ENCODE measurements at places on chromosomes 7 and 10.

- no peak for DNase-seq
These were observed 251.7 kb downstream of the SNX10 start for GRCh38 chr7:26543340-26543739.

- DNase-seq = no peak
These were observed 273.2 kb downstream of the ELFN1 start for GRCh38 chr7:1943326-1943725.

GRCh38 chr7:70338015-70338414 is 739.7 kb downstream of the AUTS2 start:
- no peak for DNase-seq

DNA sequence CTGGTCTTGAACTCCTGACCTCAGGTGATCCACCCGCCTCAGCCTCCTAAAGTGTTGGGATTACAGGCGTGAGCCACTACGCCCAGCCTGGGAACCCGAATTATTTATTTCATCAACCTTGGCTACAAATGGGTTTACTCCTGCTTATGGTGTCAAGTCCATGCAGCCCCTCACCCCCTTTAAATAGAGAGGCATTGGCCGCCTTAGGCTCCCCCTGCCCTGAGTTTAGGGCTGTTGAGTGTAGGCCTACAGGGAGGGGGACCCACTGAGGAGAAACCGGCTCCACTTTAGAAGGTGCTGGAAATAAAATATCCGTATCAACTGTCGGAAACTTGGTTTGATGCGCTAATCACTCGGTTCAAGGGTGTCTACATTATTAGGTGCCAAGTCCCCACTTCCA is 8.7 kb upstream of the SP8 start:
- no peak for DNase-seq

GRCh38 chr10:209357-209756 is 74.1 kb downstream of the ZMYND11 start:
- no peak for DNase-seq

DNA sequence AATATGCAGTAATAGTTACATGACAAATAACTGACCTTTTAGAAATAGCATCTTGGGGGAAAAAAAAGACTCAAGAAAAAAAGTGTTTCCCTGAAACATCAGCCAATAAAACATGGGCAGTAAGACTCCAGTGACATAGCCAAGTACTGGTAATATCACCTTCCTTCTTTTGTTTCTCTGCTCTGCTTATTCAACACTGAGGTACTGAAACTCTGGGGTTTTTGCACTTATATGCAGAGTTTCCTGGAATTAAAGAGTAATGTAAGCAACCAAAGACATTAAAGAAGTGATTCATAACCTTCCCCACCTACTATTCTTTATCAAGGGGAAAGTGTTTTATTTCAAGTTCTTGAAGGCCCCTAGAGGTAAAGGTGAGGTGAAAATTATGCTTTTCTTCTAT is 414.5 kb downstream of the GRM8 start:
- no peak for DNase-seq

DNA sequence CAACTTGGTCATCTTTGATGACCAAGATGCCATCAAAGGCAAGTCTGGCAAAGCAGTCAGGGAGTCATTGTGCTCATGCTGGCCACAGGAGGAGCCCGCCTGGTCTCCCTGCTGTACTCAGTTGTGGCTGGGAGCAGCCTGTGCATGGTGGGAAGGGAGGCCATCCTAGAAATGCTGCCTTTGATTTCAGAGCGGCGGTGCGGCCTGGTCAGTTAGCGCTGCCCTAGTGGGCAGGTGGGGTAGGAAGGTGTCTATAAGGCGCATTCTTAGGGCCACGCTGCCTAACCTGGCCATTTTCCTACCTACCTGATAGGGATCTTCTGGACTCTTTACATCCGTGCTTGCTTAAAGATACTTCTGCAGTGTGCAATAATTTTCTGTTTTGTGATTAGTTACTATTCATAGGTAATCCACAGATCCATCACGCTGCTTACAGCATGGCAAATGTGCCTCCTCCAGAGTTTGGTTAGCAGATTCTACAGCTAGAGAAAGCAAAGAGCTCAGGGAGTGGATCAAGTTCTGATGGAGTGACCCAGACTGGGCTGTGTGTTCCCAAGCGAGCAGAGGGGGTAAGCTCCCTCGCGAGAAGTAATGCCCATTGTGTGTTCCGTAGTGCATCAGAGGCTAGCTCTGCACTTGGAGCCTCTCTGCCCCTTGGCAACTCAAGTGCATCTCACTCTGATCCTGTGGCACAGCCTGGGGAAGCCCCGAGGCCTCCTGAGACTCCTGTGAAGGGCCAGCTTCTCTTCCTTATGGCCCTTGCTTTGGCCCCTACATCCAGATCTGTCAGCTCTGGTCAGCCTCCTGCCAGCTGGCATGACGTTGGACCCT is 970.1 kb upstream of the ZNF722 start:
- DNase-seq = no peak

DNA sequence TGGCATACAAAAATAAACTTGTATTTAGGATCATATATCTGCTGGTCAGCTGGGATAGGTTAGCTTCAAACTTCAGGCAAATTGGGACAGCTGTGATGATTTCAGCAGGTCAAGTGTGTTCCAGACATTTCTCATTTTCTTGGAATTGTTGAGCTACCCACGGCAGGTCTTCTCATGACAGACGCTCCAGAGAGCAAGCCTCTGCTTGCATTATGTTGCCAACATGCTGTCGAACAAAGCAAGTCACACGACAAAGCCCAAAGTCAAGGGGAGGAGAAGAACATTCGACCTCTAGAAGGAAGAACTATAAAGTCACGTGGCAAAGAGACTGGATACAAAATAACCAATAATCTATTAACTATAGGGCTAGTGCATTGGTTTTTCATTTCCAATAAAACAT is 103.5 kb downstream of the RAB18 start:
- DNase-seq = no peak

DNA sequence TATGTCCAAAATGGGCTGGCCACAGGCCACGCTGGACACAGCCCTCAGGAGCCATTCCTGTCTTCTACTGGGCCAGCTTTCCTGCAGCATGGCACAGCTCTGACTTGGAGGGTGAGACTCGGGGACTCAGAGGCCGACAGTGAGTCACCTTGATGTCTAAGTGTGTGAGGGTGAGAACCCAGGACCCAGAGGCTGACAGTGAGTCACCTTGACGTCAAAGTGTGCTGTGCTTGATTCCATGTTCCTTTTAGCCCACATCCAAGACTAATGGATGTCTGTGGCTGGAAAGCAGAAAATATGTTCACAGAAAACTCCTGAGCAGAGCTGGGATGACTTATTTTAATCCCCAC is 6.0 kb upstream of the FAM170B start:
- DNase-seq = no peak

DNA sequence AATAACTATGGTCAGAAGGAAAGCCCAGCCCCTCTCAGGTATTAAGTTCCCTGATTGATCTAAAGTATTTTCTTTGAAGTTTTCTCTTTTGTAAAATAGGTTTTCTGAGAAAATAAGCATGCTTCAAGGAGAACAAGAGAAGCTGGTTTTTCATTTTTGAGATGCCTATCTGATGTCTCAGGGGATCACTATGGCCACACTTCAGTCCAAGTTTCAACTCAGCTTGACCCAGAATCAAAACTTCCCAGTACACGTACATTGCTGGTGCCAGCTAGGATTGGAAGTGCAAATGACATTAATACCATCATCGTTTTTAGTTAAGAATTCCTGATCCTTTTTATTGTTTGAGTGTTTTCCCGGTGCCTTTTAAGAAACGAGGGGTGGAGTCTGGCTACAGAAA is 7.2 kb downstream of the ITIH5 start:
- no peak for DNase-seq

GRCh38 chr10:122740640-122741039 is 41.0 kb upstream of the C10orf120 start:
- no peak for DNase-seq

- DNase-seq = no peak
These were observed 11.9 kb downstream of the ANTXRL start for GRCh38 chr10:46298477-46299285.

GRCh38 chr10:53909791-53910190 is 891.2 kb downstream of the PCDH15 start:
- no peak for DNase-seq

DNA sequence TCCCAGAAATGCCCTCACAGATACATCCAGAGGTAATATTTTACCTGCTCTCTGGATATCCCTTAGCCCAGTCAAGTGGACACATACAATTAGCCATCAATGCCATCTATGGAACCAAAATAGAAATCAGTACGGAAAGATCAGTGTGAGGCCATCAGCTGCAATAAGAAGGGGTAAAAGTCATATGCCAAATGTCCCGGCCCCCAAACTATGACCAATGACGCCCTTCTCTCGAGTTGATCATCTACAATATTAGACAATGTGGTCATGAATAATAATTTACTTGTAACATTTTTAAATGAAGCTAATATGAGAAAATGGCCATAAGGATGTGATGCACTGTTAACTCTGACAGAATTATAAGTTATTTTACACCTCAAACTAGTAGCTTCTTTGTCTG is 588.9 kb downstream of the POM121L12 start:
- no peak for DNase-seq

DNA sequence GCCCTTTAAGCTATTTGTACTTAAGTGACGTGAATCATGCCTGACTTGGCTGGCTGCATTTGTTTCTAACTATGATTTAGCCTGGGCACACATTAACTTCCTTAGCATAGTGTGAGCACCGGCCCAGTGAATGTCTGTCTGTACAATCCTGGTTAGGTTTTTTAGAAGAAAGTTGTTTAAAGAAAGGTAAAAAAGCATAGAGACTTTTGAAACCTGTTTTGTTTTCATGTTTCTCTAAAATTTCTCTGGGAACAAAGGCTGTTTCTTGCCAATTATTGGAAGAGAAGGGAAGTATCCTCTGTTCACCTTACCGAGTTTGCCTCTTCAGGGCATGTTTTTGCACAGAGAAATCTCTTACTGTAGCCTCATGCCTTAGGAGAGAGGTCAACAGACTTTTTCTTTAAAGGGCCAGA is 42.9 kb upstream of the MET start:
- DNase-seq = no peak

- no peak for DNase-seq
These were observed 41.4 kb downstream of the STAM start for GRCh38 chr10:17685233-17685840.

Data from breast epithelium (tissue), 4 donors.